ENCODE measurements at places on chromosomes 4 and X. TPM values are rescaled to one million over a fixed set of nuclear protein-coding genes. Genes with fewer than 3 reads are reported as not detected.

The KIAA1210 gene
- total RNA-seq: not detected

The DACH2 gene
- 0.16 TPM for total RNA-seq

The RAI2 gene
- 0.50 TPM for total RNA-seq

The FOXR2 gene
- not detected for total RNA-seq

The SHROOM2 gene
- total RNA-seq: 15.9 TPM

The ZDHHC15 gene
- 0.77 TPM for total RNA-seq

The ZNF732 gene
- 1.4 TPM for total RNA-seq

The RBMX gene
- 133 TPM for total RNA-seq

DNA sequence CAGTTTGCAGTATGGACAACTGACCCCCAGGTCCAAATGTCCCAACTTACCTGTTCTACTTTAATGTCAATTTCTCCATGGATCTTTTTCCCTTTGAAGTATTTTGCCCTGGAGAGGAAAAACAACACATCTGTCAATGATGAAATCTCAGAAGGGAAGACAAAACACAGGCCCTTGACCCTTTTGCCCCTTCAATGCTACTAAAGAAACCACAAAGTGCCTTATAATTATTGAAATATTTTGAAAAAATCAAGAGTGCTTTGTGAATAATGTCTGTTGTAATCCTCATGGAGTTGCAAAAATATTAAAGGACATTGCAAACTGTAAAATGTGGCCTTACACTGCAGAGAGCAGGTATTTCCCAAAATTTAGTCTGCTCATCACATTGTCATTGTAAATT lies 12.6 kb downstream of the SYN1 start:
- DNase-seq: no peak

GRCh38 chr4:111641813-111642579 lies 503.3 kb upstream of the FAM241A start:
- peak; percentile 73 for DNase-seq

DNA sequence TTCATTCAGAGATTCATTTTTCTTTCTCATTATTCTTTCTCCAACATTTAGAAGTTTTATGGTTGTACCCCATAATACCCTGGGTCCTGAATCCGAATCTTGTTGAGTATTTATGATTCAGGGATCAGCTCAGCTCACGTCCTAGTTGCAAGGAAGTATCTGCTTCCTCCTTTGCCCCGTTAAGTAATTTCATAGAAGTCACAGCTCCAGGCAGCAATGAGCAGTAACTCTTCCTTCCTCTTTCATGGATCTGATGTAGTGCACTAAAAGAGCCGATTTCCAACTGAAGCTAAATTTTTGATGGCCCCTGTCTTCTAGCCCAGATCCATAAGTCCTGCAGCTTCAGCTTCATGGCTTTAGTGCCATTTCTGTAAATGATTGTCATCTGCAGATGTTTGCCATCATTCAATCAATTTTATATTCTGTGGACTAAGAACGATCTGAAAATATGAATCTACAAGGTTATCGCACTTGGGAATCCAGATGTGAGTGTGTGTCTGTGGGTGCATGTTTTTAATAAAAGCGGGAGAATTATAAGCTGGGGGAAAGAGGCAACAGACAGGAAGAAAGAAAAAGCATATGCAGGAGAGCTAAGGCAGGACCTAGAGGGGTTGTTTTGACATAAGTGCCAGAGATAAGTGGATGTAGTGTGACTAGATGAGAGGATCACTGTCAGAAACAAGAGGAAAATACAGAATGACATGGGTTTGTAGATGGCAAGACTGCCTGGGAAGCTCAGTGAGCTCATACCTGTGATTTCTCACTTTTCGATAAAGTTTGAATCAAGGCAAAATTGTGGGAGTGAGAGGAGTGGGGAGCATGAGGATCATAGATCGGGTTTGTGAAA lies 17.5 kb downstream of the VEGFD start:
- DNase-seq: no peak

DNA sequence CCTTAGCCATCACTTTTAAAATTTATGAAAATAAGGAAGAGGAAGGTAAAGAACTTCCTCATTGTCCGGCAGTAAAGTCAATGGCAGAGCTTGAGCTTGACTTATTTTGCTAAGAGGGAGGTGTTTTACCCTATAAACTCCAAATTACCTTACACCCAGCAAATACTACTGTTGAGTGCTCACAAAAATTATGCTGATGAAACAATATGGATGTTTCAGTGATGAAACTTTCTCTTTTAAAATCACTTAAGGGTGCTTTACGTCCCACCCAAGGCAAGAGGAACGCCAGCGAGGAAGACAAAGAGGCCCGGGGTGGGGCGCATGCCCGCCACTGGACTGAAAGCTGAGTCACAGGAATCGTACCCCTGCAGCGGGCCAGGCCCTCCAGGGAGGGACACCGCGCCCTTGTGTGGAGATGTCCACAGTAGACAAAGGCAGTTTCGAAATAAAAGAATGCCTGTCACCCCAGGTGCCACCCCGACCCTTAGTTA lies 560 bp upstream of the TMSB4X start:
- peak; percentile 57 for DNase-seq

- DNase-seq: no peak
Measured at GRCh38 chr4:152640058-152640921, 39.5 kb downstream of the TMEM154 start.

DNA sequence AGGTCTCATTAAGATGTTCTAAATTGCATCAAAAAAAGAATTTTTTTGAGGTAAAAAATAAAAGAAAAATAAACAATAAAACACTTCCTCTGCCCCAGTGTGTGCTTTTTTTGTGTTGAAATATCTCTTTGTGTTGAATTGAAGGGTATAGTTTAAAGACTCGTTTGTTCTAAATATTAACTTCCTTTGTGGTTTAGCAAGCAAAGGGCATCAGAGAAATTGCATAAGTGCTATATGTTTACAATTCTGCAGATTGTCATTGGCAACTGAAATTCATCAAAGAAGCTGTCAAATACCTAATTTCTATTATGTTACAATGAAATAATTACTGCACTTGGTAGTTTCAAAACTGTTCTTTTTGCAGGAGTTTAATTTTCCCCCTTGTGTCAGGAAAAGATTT lies 260.5 kb downstream of the DKK2 start:
- no peak for DNase-seq

DNA sequence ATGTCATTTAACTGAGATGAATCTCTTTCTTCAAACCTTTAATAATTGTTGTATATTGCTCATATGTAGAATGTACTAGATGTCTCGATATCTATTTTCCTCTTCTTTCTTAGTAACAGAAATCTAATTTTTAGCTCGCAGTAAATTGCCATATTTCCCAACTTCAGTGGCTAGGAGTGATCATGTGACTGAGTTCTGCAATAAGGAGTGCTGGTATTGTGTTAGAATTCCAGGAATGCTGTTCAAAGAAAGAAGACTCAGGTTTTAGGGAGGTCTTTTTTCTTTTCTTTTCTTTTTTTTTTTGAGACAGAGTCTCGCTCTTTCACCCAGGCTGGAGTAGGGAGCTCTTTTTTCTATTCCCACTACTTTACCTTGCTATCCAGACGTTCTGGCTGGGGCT lies 81.7 kb downstream of the SLC10A7 start:
- DNase-seq: no peak

DNA sequence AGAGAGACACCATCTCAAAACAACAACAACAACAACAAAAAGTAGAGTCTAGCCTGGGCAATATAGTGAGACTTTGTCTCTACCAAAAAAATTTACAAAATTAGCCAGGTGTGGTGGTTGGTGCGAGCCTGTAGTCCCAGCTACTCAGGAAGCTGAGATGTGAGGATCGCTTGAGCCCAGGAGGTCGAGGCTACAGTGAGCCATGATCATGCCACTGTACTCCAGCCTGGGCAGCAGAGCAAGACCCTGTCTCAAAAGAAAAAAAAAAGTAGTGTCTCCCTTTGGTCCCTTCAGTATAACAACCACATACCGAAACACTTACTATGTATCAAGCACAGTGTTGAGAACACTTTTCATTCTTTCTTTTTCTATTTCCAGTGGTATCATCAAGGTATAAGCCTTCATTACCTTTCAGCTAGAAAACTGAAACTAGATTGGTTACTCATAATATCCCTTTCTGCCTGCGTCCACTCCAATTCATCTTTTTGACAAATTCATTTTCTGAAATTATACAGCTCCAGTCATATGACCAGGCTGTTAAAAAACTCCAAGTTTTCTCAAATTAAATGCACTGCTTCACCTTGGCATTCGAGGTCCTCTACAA lies 54.1 kb downstream of the RPS6KA3 start:
- no peak for DNase-seq

DNA sequence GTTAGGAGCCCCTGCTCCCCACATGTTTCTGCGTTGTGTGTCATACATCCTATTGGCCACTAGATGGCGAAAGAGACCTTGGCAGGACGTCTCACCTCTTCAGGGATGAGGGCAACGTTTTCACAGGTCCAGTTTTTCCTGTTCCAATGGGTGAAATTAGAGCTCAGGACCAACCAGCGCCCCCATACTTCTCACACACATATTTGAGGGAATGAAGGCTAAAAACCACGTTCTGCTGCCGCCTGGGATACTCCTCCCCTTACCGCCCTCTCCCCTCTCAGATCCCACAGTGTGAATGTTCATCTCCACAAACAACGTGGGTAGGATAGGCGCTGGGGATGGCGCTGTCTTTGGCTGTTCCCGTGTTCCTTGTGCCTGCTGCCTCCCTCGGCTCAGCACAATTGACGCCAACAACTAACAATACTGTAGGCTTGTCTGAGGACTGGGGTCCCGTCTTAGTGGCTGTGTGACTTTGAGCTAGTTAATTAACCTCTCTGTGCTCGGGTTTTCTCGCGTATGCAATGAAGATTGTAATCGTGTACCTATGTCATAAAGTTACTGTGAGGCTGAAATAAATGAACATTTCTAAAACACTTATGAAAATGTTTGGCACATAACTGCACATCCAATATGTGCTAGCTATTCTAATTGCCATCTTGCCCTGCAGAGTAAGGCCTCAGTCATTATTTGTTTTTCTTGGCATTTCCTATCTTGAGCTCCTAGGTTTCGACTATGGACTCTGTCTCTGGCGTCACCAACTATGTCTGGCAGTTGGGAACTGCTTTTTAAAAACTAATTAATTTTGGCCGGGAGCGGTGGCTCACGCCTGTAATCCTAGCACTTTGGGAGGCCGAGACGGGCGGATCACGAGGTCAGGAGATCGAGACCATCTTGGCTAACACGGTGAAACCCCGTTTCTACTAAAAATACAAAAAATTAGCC lies 181.3 kb upstream of the STK26 start:
- DNase-seq: peak; percentile 12

DNA sequence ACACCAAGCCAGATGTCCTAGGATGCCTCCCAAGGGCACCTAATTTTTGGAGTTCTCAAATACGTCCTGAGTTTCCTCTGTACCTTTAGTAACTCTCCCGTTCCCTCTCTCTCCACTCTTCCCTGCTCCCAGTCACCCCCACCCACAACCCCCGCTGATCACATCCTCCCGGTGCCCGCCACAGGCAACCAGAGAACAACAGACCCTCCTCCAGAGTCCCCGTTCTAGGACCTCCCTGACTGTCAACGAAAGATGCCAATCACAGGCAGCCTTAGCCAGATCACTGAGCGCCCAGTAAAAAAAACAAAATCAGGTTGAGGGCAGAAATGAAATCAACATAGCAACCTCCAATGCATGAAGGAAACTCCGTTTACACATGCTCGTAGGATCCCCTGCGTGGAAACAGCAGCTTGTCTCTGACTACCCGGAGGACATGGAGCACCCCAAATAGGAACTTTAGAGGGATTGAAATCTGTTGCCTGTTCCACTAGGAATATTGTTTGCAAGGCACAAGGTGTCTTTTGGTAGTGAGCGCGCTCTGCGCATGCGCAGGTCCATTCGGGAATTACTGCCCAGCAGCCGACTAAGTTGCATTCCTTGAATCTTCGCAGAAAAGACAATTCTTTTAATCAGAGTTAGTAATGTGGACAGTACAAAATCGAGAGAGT lies at the start of gene GABRB1:
GABRB1 (plus strand) TSS at position 557 of the 668 bp plus-strand sequence.
- peak; percentile 36 for DNase-seq

DNA sequence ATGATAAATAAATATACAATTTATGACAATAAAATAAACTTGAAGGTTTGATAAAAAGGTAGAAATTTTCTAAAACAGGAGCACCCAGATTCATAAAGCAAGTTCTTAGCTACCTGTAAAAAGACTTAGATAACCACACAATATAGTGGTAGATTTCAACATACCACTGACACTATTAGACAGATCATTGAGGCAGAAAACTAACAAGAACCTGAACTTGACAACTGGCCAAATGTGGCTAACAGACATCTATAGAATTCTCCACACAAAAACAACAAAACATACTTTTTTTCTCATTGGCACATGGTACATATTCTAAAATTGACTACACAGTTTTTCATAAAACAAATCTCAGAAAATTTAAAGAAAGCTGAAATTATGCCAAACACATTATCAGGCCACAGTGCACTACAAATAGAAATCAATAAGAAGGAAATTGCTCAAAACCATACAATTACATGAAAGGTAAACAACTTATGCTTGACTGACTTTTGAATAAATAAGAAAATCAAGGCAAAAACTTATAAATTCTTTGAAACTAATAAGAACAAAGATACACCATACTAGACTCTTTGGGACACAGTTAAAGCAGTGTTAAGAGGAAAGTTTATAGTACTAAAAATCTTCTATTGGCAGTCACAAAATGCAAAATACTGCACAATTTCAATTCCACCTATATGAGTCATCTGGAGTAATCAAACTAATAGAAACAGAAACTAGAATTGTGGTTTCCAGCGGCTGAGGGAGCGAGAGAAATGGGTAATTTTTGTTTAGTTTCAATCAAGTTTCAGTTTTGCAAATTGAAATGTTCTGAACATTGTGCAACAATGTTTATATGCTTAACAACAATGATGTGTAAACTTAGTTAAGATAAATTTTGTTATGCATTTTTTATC lies 925.6 kb downstream of the SH3BGRL start:
- DNase-seq: no peak

GRCh38 chr4:186693159-186693815 lies 30.4 kb downstream of the FAT1 start:
- peak; percentile 96 for DNase-seq

DNA sequence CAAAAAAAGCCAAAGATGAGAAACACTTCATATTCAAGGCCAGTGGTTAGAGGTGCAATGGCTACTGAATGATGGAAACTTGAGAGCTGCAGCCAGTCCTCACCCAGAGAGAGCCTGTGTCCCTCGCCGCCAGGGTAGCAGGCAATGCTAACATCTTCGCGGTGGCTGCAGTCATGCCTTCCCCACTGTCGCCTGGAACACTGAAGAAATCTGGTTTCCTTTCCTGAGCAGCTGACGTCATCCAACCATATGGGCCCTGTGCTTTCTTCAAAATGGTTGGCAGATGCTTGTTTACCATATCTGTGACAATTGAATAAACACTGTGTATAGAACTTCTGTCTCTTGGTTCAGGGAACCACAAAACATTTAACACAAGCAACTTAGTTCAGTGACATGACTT lies 39.7 kb downstream of the PRSS12 start:
- no peak for DNase-seq

- no peak for DNase-seq
Measured at GRCh38 chrX:35339796-35340195, 397.2 kb downstream of the FAM47B start.

DNA sequence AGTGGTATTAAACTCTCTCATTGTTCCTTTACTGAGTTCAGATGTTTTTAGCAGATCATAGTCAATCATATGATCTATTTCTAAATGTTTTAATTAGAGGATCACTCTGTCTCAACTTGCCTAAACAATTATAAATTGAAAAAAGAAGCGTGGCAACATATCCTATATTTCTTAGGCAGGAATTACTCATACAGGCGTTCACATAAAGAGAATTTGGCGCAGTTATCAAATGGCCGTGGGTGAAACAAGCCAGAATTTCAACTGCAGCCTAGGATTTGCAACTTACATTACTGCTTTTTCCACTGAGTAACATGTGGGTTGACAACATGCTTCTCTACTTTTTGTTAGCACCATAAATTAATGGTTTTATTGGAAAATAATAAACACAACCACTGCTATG lies 141.3 kb downstream of the CPE start:
- DNase-seq: no peak
